Vagina (tissue), 2 donors: ENCODE measurements at places on chromosomes 2 and 18. TPM values are rescaled to one million over a fixed set of nuclear protein-coding genes. Genes with fewer than 3 reads are reported as not detected.

DNA sequence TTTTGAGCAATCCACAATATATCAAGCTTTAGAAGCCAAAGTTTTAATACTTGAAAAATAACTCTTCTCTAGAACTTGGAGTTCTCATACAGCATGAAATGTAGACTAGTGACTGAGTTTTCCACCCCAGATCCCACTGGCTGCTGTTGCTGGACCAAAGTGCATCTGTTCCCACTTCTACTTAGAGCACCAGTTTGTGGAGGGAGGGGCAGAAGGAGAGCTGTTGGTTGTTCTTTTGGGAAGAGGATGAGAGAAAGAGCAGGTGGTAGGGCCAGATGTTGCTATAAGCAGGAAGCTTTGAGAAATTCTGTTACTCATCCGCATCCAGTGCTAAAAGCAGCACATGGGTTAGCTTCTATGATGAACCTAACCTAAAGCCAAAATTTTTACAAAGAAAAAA is 59.0 kb downstream of the MBD2 start:
- no peak for DNase-seq

- no peak for DNase-seq
Measured at GRCh38 chr2:173898178-173898668, 67.0 kb downstream of the SP3 start.

DNA sequence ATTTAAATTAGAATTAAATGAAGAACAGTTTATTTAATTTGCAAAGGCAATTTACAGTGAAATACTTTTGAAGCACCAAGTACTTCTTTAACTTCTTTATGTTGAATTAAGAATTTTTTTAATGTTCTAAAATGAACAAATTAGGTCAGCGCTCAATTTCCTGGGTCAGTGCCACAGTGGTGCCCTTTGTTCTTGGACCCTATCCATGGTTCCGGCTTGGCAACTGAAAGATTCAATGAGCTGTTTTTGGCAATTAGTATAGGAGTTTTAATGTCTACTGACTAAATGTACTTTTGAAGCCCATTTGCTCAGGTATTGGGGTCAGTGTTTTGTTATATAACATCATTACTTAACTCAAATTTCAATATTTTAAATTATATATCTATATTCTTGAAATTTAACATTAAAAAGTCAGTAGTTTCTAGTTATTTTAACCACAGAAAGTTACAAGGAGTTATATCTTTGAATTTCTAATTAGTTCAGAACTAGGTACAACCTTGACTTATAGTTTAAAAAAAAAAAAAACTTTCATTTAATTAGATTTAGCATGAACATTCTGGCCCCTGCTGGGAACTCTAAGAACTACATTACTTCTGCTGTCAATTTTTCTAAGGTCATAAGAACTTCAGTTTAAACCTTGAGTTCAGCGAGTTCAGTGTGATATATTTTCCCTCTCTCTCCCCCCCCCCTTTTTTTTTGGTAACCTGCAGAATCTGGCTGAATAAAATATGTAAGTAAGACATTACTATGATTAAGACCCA is 7.6 kb upstream of the MSTN start:
- DNase-seq = no peak

GRCh38 chr2:30022444-30023071 is 101.2 kb upstream of the ALK start:
- DNase-seq = no peak

DNA sequence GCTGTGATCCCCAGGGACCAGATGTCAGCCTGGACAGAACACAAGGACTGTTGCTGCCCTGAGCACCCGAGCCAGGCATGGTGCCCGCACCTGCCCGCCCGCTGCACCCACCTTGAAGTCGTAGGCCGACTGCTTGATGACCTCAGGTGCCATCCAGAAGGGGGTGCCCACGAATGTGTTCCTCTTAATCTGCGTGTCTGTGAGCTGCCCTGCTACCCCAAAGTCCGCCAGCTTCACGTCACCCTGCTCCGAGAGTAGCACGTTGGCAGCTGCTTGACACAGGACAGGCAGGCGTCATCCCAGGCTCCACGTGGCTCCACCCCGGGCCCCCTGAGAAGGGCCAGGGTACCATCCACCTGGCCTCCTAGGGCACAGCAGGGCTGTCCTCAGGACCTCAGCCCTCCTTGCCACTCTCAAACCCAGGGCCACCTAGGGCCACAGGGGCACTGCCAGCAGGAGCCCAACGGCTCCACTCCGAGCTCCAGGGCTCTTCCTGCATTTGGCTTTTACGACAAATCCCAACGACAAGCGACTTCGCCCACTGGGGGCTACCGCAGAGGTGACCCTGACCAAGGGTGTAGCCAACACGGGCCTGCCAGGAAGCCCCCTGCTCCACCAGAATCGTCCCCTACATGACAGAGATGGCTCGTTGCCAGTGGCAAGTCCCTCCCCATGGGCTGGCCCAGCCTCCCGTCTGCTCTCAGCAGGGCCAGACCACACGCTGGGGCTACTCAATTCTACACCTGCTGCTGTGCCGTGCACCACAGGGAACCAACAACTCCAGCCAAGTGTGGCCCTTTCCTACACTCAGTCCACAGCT is 9.0 kb downstream of the STK25 start:
- DNase-seq = no peak

Gene PAIP2B
- total RNA-seq = 7.6 TPM

Gene KLHL14
- total RNA-seq = 0.98 TPM

Gene UGT1A4
- 0.98 TPM for total RNA-seq
